A549 treated with Hydrocortisone at 1 μM for 4 hours (cell line): ENCODE measurements at places on chromosomes 12 and 14. TPM values are rescaled to one million over a fixed set of nuclear protein-coding genes. Genes with fewer than 3 reads are reported as not detected.

BDKRB2 gene
- total RNA-seq: 0.80 to 1.4 TPM (median 1.1 TPM) in 5 replicates

KLRD1 gene
- total RNA-seq: not detected in 5 replicates

TAS2R43 gene
- total RNA-seq: not detected in 5 replicates

NXPH4 gene
- 4.1 to 6.0 TPM (median 5.1 TPM) in 5 replicates for total RNA-seq

RFLNA gene
- total RNA-seq: 0.10 to 0.27 TPM (median 0.18 TPM) in 4 of 5 replicates, not detected in the other

IL22 gene
- total RNA-seq: not detected in 5 replicates

KIF26A gene
- 2.9 to 4.3 TPM (median 3.9 TPM) in 5 replicates for total RNA-seq

POTEM gene
- total RNA-seq: not detected in 5 replicates

OR6C2 gene
- total RNA-seq: not detected in 5 replicates

P2RX7 gene
- total RNA-seq: 0.03 TPM in 1 of 5 replicates, not detected in the others

SYNDIG1L gene
- total RNA-seq: not detected in 5 replicates

COCH gene
- 21.3 to 28.0 TPM (median 25.2 TPM) in 5 replicates for total RNA-seq

EIF2S3B gene
- 0.43 to 0.97 TPM (median 0.52 TPM) in 5 replicates for total RNA-seq

P2RX2 gene
- not detected in 5 replicates for total RNA-seq

MARS1 gene
- 125 to 280 TPM (median 129 TPM) in 5 replicates for total RNA-seq

TPH2 gene
- 0.10 TPM in 1 of 5 replicates, not detected in the others for total RNA-seq

AP1G2 gene
- 37.6 to 51.5 TPM (median 41.7 TPM) in 5 replicates for total RNA-seq

CACNA1C gene
- 0.05 to 0.20 TPM (median 0.06 TPM) in 4 of 5 replicates, not detected in the other for total RNA-seq

AACS gene
- 18.0 to 20.7 TPM (median 20.3 TPM) in 5 replicates for total RNA-seq

PTGES3 gene
- total RNA-seq: 350 to 444 TPM (median 376 TPM) in 5 replicates

XRCC3 gene
- 26.1 to 33.7 TPM (median 28.0 TPM) in 5 replicates for total RNA-seq

DLST gene
- 96.3 to 116 TPM (median 100 TPM) in 5 replicates for total RNA-seq
